IMR-90 (cell line): ENCODE measurements at places on chromosomes 16 and 17.

DNA sequence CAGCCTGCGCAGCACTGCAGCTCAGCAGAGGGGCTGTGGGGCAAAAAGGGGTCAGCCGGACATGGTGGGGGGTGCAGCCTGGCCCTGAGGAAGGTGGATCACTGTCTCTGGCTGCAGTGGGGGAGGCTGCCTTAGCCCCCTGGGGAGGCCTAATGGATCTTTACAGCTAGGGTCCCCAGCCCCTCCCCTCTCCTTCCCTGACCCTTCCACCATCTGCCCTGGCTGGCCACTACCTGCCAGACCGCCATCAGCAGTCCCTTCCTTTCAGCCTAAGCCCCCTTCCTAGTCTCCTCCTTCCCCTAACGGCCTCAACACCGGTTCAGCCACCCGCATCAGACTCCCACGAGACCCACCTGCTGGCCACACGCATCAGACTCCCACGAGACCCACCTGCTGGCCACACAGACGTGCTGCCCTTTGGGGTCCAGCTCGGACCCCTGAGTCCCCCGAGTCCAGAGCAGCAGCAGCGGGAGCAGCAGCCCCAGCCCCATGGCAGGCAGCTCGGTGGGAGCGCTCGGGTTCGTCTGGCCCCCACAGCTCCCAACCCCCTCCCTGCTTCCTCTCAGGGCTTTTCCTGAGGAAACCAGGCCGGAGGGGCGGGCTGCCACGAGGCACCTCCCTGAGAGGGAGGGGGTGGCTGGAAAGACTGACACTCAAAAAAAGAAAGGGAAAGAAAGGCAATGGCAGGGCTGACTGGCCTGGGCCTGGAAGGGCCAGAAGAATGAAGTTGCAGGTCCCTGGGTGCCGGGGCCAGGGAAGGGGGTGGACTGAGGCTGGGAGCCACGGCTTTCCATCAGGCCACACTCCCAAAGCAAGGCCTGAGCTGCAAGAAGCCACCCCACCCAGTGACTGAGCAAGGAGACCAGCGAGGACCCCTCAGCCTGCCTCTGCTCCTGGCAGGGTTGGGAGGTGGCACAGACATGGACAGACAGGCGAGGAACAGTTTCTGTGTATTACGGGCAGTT is at the start of gene SCARF1:
Gene SCARF1 (minus strand): TSS at position 526 of the 965 bp plus-strand sequence. CDS start 35 bp downstream, at position 491.
- DNase-seq: no peak

- no peak for DNase-seq
These were observed 25.6 kb downstream of the UNK start for GRCh38 chr17:75810216-75810615.

GRCh38 chr17:73214851-73215250 is 22.0 kb downstream of the COG1 start:
- no peak for DNase-seq

DNA sequence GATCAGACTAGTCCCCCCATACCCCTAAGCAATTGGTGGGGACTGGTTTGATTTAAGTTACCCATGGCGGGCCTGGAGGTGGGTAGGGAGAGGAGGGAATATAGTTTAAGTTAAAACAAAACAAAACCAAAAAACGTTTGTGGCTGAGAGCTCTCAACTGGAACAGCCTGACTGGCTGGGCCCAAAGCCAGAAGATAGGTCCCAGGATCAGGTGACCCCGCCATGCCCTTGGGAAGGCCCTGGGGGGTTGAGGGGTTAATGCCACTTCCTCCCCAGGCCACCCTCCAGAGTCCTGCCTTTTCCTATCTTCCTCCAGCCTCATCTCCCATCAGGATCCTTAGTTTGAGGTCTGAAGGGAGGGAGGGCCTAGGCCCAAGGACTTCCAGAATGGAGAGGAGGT is 82.3 kb upstream of the LHX1 start:
- DNase-seq: no peak

DNA sequence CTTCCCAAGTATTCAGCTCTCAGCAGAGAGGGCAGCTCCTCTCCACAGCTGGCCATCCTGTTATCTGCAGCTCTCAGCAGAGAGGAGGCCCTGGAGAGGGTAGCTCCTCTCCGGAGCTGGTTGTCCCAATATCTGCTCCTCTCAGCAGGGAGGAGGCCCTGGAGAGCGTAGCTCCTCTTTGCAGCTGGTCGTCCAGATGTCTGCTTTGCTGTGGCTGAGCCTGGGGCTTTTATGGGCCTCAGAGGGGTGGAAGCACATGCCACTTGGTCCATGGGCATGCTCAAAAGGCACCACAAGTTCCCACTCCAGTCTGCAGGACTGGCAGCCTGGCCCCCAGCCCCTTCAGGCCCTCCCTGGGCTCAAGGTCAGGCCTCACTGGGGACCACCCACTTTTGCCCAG is 314.3 kb downstream of the KCNJ2 start:
- DNase-seq: no peak

GRCh38 chr17:2057760-2058585 is 3.1 kb downstream of the HIC1 start:
- DNase-seq: peak; percentile 49

GRCh38 chr17:20998571-20999043 is 44.2 kb downstream of the USP22 start:
- DNase-seq: no peak

GRCh38 chr16:56734429-56734828 is 4.5 kb downstream of the NUP93 start:
- peak; percentile 41 for DNase-seq

- DNase-seq: no peak
These were observed 290.6 kb upstream of the CCL2 start for GRCh38 chr17:33964344-33964979.

DNA sequence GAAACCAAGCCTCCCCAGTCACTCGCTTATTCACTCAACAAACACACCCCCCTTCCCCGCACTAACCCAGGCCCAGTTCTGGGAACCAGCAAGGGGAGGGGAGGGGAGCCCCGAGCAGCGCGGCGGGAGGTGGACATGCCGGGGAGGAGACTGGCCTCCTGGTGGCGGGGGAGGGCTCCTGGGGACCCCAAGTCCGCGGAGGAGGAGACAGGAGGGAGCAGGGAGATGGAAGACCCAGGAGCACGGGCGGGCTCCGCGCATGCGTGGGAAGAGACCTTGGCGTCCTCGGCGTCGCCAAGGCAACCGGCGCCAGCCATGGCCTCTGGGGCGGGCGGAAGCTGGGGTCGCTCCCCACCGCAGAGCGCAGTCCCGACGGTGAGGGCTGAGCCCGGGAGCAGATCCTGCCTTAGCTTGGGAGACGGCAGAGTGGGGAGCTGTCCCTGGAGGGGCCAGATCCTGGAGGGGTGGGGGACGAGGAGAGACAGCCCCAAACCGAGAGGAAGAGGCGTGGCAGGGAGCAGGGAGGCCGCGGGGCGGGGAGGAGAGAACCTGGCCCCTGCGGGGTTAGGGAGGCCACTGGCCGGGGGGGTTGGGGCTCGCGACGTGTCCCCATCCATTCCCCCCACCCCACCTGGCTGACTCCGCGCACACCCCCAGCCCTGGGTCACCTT is at the start of gene PRR29:
Gene PRR29 (plus strand): TSS at position 302 of the 671 bp plus-strand sequence. CDS start 14 bp downstream, at position 316.
- peak; percentile 31 for DNase-seq

DNA sequence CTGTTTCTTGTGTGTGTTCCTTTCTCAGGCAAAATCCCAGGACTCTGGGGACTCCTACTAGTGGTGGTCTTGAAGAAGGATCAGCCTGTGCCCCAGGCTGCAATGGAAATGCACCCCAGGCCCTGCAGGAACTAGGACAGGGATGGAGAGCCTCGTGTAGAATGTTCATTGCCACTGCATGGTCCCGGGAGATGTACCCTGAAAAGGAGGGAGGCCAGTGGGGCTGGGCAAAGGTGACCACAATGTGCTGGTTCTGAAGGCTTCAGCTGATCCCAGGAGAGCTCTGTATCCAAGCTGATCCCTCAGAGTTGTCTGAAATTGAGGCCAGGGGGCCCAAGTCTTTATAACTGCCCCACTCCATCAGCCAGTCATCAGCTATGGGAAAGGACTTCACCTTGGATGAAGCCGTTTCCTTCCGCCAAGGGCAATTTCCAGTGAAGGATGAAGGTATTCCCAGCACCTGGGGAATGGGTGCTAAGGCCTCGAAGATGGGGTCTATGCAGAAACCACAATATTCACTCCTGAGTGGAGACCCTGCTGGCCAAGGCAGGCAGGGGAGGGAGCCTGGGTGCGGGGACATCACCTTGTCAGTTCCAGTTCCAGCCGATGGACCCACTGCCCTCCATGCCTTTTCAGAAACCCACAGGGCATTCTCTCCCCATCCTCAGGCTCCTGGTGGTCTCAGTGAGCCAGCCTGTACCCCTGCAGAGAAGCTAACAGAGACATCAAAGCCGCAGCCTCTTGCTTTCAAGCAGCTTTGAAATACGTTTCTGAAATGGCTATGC is 59.9 kb upstream of the CDH5 start:
- DNase-seq: no peak

- DNase-seq: no peak
These were observed 24.5 kb upstream of the MTMR4 start for GRCh38 chr17:58538811-58539409.

DNA sequence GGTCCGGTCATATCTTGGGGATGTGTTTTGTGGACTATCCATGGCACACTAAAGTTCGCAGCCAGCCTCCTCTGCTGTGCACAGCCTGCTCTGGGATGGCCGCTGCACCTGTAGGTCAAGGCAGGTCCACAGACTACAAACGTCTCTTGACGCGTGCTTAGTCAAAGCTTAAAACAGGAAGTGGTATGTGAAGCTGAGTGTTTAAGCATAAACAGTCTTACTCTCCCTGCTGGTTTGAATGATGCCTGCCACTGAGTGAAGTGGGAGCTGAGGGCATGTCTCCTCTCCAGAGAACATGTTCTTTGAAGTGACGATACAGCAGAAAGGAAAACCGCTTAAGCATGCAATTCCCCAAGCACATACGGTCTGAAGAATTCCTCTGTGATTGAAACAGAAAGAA is 365.6 kb downstream of the SLC39A11 start:
- peak; percentile 77 for DNase-seq

GRCh38 chr17:17713839-17714238 is 32.6 kb downstream of the RAI1 start:
- DNase-seq: peak; percentile 55

- no peak for DNase-seq
These were observed 60.9 kb downstream of the CLEC19A start for GRCh38 chr16:19346335-19346922.

DNA sequence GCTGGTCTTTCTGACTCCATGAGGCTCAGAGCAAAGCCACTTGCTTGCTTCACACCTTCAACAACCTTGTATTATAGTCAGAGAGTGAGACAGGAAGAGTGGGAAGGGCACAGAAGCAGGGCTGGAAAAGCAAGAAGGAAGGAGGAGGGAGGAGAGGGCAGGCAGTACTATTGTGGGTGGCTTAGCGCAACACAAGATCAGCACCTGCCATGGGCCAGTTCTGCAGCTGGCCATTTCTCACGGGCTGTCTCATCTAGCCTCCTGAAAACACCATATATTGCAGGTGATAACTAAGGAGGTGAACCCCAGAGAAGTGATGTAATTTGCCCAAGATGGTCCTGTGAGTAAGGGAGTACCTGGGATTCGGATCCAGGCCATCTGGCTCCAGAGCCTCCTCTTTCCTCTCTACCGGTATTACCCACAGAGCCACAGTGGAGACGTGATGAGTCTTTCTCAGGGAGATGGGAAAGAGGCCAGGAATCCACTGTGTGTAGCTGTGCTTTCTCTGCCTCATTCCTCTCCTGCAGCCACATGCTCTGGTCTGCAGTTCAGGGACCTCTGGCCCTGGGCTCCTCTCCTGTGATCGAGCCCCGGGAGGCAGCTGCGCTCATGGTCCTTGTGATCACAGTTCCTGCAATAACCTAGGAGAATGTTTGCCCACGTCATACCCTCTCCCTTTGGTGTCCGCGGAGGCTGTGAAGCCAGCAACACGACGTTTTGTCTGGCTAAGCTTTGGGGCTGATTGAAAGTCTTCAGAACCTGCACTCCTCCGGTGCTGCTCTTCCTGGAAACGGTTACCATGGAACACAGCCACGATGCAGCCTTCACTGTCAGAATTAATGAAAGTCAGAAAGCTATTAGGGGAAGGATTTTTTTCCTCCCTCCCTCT is 178.1 kb upstream of the CCL2 start:
- no peak for DNase-seq

DNA sequence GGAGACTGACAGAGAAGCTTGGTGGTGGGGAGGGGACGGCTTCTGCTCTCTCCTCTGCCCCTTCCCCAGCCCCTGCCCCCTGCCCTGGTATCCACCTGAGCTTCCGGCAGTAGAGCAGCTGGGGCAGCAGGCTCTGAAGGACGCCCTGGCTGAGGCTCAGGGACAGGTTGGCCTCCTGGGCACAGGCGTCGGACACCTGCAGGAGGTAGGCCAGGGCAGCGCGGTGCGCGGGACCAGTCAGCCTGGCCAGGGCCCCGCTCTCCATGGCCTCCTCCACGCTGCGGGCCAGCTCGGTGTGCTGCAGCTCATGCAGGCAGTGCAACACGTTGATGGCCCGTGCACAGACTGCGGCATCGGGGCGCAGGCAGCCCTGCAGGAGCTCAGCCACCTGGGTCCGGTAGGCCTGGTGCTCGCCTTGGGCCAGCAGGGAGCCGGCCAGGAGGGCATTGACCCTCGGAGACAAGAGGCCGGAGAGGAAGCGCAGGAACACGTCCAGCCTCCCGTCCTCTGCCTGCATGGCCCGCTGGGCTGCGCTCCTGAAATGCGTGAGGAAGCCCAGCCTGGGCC is 14.2 kb downstream of the NLRC3 start:
- DNase-seq: no peak

DNA sequence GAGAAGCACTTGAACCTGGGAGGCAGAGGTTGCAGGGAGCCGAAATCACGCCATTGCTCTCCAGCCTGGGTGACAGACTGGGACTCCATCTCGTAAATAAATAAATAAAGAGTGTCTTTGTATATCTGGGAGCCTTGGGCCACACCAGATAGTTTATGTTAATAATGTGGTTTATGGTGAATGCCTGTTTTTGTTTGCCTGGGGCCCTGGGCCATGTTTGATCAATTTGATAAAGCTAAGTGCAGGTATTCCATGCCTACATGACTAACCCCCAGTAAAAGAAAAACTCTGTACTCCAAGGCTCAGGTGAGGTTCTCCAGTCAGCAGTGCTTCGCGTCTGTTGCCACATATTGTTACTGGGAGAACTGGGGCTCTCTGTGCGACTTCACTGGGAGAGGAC is 15.1 kb downstream of the SCIMP start:
- no peak for DNase-seq

GRCh38 chr17:27892542-27892865 is 661 bp downstream of the LYRM9 start:
- no peak for DNase-seq

DNA sequence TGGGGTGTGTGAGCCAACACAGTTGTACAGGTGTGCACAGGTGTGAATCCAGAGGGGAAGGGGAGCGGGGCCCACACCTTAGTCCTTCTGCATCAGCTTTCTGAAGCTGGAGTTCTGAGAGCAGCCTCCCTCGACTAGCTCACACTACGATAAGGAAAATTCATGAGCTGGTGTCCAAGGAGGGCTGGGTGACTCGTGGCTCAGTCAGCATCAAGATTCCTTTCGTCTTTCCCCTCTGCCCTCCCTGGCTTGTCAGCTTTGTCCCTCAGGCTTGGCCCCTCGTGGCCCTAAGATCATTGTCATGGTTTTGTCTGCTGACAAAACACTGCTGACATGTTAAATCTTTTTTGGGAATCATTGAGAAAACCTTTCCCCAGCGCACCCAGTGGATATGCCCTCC is 47.5 kb downstream of the OR1D5 start:
- peak; percentile 46 for DNase-seq

GRCh38 chr17:43713494-43714162 is 45.0 kb downstream of the SOST start:
- no peak for DNase-seq

- no peak for DNase-seq
These were observed 662 bp downstream of the COTL1 start for GRCh38 chr16:84617041-84617790.
